ENCODE measurements at places on chromosomes 6 and 20.

DNA sequence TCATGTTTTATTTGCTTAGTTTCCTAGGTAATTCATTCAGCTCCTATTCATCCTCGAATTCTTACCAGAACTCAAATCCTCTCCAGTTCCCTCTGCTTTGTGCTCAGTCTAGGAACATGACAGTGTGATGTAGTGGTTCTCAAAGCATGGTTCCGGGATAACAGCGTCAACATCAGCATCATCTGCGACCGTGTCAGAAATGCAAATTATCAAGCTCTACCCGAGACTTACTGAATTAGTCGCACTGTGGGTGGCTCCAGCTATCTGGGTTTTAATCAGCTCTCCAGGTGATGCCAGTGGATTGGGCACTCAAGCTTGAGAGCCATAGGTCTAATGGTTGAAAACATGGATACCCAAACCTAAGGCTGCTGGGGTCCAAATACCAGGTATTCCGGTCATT is 7.7 kb upstream of the STK35 start:
- no peak for DNase-seq

GRCh38 chr20:1300083-1300840 is 28.7 kb downstream of the SDCBP2 start:
- no peak for DNase-seq

DNA sequence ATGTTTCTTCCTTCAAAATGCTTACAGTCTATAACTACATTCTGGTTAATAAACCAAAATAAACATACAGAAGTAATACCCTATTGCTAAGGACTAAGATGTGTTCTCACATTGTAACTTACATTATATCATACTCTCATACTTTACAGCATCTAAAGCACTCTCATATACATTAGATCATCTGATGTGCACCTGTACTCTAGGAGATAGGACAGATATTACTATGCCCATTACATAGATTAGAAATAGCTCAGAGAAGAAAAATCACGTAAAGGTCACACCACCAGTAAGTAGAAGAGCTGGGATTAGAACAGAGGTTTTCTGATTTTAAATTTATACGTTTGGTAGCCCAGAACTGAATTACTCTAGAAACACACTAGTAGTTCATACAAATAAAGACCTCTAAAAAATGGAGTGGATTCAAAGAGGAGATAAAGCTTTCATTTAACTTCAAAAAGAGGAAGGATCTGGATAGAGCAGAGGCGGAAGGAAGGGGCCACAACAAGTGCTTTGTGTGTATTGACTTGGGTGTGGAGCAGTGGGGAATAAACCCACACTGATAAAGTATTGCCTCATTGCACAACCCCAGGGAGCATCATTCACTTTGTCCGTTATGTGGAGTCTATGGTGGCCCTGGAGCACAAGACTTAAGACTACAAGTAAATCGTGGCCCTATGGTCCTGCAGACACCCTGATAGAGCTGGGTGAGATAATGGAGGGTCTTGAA is 30.9 kb downstream of the SLC2A12 start:
- no peak for DNase-seq

DNA sequence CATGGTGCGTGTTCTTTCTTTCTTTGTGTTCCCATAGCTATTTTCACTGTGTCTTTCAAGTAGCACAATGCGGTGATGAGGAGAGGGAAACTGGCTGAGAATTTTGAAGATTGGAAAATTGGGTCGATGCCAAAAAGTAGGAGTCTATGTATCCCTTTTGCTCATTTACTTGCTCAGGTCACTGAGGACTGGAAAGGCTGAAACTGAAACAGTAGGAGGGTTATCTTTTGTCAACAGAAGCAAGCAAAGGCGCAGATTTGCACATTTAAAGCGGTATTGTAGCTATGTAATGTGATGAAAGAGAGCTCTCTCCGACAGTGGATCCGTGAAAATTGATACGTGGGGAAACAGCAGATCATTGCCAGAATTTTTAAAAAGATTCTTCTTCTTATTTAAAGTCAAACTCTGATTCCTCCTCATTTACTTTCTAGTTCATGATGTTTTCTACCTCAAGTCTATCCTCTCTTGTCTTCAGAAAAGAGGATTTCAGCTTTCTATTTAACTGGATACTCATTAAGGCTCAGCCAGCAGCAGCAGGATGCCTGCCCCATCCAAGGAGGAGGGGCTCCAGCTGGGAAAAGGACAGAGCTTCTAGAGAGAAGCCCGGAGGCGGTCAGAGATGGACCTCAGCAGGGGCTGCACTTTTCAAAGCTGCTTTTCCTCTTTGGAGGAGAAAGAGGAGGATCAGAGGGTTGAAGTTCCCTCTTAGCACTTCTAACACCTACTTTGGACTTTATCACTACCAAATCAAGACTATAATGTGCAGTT is 15.9 kb upstream of the FYN start:
- no peak for DNase-seq

- no peak for DNase-seq
Observed at GRCh38 chr6:109303640-109304283, 78.5 kb downstream of the CD164 start.

- DNase-seq = no peak
Observed at GRCh38 chr20:4322499-4322898, 307.1 kb upstream of the RNF24 start.

- no peak for DNase-seq
Observed at GRCh38 chr20:21323640-21324039, 20.5 kb downstream of the XRN2 start.

DNA sequence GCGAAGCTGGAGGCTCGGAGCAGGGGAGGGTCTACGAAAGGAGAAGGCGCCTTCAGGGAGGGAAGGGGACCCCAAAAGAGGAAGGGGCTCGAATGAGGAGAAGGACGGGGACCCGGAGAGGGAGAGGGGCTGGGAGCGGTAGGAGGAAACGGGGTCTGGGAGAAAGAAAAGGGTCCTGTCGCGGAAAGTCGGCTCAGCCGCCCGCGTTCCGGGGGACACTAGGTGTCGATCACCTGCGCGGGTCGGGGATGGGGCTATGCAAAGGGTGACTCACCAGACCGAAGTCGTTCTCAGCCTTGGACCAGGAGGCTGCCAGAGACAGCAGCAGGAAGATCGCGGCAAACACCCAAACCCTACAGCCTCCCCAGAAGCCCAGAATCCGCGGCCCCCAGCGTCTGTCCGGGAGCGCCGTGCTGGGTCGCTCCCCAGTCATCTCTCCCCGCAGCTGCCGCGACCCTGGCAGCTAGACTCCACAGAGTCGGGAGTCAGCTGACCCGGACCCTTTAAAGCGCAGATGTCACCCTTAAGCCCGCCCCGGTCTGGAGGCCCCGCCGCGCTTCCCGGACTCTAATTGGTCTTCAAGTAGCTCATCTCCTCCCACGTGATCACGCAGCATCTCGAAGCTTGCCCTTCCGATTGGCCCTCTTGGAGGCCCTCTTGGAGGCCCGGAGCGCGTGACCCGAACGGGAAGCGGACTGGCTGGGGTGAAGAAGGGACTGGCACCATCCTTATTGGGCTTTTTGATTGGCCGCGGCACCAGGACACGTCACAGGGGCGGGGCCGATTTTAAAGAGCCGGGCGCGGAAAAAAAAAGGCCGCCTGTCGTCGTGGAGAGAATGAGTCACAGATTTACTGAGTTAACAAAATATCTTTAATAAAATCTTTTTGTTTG is at the start of gene NEU1:
Gene NEU1, minus strand, starts transcription at position 478 of the 892 bp plus-strand sequence. Its CDS starts 45 bp downstream, at position 433.
- DNase-seq = peak; percentile 100

DNA sequence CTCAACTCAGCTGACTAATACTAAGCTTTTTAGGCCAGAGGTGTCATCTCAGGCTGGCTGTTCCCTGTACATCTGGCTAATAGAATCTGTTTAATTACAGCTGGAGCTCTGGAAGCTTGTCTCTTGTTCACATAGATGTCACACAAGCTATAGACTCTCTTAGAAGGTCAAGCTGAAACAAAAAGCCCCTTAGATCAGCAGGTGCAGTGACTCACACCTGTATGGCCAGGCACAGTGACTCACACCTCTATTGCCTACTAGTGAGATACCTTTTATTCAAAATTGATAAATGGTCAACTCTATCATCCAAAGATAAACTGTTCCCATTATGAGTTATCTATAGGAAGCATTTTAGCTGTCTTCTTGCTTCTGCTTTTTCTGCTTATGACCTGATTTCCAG is 29.9 kb upstream of the MTHFD1L start:
- DNase-seq = no peak

DNA sequence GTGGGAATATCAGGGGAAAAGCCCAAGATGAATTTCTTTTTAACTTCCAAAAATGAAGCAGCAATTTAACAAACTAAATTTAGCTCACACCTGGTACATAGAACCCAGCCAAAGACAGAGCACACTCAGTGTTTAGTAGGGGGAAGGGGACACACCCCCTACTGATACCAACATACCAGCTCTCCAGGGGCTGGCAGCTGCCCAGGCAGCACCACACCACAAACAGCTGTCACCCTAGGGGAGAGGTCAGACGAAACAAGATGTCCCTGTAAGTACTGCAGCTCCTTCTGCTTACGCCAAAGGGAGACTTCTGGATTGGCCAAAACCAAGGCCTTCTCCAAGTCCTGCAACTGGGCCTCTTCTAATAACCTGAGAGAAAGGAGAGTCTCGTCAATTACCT is 26.0 kb downstream of the MDN1 start:
- no peak for DNase-seq

DNA sequence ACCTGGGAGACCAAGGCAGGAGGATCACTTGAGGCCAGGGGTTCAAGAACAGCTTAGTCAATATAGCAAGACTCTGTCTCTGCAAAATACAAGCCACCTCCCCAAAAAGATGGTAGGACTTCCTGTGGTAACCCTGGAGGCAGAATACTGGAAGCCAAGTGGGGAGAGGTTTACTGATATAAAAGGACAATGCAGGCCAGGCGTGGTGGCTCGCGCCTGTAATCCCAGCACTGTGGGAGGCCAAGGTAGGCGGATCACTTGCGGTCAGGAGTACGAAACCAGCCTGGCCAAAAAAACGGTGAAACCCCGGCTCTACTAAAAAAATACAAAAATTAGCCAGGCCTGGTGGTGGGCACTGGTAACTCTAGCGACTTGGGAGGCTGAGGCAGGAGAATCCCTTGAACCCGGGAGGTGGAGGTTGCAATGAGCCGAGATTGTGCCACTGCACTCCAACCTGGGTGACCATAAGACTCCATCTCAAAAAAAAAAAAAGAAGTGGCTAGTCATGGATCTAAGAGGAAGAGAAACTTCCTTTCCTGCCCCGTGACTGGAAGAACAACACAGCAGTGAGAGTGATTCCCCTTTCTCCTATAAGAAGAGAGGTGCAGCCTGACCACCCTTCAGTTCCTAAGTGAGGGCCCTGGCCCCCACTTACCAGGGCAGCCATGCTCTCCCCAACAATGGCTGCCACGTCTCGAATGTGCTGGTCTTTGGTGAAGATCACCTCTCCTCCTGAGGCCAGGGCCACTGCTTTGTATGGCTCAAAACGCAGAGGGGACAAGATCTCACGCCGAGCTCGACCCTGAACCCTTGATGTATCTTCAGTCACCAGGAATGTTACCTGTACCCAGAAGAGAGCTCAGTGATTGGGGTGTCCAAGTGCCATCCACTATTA is 6.2 kb downstream of the SAPCD1 start:
- no peak for DNase-seq

- DNase-seq = no peak
Observed at GRCh38 chr20:17210387-17210786, 16.5 kb upstream of the PCSK2 start.

- DNase-seq = no peak
Observed at GRCh38 chr6:113318575-113318917, 538.6 kb upstream of the MARCKS start.

- peak; percentile 37 for DNase-seq
Observed at GRCh38 chr6:32432050-32432450, 7.6 kb upstream of the HLA-DRA start.

DNA sequence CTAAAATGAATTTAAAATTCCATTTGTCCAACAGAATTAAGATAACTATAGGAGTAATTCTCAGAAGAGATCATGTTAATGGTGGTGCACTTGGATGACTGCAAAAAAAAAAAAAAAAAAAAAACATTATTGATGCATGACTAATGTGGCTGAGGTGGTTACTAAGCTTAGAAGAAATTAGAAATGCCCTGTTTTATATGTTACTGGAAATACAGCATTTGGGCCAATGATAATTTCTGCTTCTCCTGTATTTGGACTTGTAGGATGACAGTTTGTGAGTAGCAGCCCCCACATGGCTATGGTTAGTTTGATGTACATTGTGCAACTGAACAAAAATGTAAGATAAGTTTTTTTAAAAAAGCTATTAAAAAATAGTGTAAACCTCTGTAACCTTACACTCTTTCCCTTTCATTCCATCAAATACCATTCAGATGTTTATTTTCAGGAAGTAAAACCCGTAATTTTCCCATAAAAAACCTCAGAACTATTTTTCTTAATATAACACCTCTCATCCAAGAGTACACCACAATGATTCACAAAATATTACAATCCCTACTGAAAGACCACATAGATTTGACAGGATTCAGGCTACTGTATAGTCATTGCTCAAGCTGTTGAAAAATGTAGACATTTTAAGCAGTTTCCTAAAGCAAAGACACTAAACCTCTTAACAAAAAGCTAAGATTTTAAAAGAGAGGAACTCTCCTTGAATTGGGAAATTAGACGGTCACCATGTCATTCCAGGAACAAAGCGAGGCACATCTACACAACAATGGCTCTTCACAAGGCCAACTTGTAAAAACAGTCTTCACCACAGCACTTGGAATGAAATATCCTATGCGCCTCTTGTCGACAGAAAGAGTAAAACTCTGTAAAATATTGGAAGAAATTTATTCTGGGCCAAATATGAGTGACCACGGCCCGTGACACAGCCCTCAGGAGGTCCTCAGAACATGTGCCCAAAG is 83.0 kb downstream of the WDR27 start:
- DNase-seq = no peak

- no peak for DNase-seq
Observed at GRCh38 chr20:20367575-20368417, at the start of gene INSM1. Gene INSM1 (plus strand): TSS chr20:20368104. CDS start chr20:20368268, 164 bp downstream.

DNA sequence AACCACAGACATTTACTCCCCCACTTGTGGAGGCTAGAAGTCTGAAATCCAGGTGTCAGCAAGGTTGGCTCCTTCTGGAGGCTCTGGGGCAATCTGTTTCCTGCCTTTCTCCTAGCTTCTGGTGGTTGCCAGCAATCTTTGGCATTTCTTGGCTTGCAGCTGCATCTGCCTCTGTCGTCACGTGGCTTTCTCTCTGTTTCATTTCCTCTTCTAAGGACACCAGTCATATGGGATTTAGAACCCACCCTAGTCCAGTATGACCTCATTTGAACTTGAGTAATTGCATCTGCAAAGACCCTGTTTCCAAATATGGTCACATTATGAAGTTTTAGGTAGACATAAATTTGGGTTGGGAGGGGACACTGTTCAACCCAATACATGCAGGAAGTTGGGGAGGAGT is 56.2 kb upstream of the EPB41L1 start:
- DNase-seq = no peak

- DNase-seq = peak; percentile 67
Observed at GRCh38 chr20:50335105-50335504, 144.5 kb downstream of the CEBPB start.

Measured in activated CD4-positive, alpha-beta T cell treated with anti-CD3 and anti-CD28 coated beads, Interleukin-2, Interleukin-6, amounts not matched to agents 100 ng/mL and 50 ng/mL, durations not matched to agents 16 hours and 8 hours (primary cell).